ENCODE measurements at places on chromosomes 1 and 21.
A peak's percentile ranks its signal among the peaks of the same experiment; 100 is the strongest.

DNA sequence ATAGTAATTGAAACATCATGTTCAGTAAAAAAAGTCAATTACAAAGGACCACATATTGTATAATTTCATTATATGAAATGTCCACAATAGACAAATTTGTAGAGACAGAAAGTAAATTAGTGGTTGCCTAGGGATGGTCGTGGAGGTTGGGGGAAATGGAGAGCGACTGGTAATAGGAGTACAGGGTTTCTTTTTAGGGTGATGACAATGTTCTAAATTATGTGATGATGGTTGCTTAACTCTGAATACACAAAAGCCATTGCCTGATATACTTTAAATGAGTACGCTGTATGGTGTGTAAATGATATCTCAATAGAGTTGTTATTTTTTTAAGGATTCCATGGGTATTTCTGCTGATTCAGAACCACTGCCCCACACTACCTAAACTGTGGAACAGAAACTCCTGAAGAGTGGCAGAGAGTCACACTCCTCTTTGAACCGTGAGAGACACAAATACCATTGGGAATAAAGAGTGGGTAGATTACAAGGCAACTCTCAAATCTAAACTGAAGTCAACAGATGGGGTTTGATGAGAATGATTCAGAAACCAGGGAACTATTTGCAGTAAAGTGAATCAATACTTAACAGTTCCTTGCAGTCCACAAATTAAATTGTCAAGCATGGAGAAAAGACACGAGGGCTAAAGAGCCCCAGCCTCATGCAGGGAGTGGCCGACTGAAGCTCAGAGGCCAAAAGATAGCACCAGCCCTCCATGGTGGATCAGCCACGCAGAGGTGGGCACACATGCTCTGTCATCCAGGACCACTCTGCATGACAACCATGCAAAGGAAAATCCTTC, 118.0 kb downstream of the CAPN8 start:
- no peak for DNase-seq

GRCh38 chr1:183548116-183548515, 42.1 kb downstream of the NCF2 start:
- DNase-seq = no peak

- no peak for DNase-seq
Measured at GRCh38 chr1:6574025-6574620, 5.7 kb upstream of the ZBTB48 start.

GRCh38 chr1:107487506-107487905, 346.7 kb downstream of the NTNG1 start:
- no peak for DNase-seq

GRCh38 chr1:91696321-91696720, 189.6 kb downstream of the TGFBR3 start:
- DNase-seq = no peak

DNA sequence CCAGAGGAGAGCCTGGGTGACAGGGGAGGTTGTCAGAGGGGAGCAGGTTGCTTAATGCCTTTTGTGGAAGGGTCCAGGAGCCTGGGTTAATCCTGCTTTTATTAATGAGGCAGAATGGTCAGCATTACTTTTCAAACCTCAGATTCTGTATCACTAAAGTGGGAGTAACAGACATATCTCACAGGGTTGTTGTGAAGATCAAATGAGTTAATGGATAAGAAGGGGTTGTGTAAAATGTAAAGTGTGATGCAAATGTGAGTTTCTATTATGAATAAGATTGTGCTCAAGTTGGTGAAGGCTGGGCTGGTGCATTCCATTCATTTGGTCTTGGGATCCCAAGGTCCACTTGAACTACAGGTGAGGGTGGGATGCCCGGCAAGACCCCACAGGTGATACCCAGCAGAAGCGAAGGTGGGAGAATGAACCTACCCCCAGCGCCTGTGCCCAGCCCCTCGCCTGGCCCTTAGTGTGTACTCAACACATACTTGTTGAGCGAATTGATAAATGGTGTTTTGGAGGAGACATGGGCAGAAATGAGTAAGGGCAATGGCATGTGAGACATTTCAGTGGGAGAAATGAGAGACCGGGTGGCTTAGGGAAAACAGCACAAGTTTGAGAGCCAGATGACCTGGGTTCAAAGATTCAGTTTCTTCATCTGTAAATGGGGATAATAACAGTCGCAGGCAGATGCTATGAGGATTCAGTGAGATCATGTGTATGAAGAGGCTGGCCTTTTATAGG, 6.2 kb downstream of the SLC26A9 start:
- no peak for DNase-seq

- DNase-seq = no peak
Measured at GRCh38 chr21:14607262-14607661, 61.1 kb upstream of the SAMSN1 start.

GRCh38 chr1:42966688-42967612, 8.3 kb upstream of the SLC2A1 start:
- no peak for DNase-seq

DNA sequence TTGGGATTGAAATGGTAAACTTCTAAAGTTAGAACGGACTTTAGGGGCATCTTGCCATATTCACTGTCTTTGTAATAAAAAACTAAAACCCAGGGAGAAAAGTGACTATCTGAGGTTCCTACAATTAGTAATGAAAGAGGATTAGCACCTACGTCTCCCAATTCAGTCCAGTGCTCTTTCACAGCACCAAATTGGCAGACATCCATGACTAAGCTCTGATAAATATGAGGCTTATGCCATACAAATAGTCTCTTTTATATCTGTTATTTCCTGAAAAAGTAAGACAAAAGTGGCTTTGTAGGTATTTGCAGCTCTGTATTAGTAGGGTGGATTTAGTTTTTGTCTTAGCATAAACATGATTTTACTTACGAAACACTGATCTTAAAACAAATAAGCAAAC, 315.0 kb upstream of the NRIP1 start:
- no peak for DNase-seq

DNA sequence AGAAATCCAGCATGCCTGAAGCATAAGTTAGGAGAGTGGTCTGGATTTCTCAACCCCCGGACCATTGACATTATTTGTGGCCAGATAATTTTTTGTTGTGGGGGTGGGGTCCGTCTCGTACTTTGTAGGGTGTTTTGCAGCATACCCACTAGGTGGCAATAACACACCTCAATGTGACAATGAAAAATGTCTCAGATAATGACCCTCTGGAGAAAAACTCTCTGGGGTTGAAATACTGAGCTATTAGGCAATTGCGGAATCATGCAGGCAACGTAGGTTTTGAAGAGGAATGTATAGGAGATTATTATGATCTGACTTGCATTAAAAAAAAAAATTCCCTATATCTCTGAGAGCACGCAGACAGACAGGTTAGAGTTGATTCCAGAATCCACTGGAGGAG, 25.3 kb upstream of the RRP15 start:
- no peak for DNase-seq

- DNase-seq = no peak
Measured at GRCh38 chr1:228062812-228063211, 19.7 kb upstream of the ARF1 start.

DNA sequence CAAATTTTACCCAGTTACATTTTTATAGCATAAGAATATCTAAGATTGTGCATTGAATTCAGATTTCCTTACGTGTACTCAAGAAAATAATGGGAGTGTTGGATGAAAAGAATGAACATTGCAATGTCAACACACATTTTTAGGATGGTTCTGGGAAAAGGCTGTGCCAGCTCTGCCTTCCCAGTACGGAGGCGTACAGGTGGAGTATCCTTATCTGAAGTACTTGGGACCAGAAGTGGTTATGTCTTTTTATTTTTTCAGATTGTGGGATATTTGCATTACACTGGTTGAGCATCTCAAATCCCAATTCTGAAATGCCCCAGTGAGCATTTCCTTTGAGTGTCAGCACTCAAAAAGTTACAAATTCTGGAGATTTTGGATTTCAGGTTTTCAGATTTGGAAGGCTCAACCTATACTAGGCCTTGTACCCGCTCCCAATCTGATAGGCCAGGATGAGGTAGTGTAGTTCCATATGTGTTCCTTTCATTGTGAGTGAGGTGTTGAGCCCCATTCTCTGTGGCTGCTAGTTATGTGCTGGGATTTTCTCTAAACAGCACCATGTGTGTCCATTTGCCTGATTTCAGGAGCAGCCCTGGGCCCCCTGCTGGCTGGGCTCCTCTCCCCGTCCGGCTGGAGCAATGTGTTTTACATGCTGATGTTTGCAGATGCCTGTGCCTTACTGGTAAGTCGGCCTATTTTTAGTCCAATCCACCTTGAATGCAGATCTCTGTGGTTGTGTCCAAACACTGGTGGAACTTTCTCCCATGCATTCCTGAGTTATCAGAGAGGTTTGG, 60.8 kb downstream of the SLC37A1 start:
- DNase-seq = no peak

DNA sequence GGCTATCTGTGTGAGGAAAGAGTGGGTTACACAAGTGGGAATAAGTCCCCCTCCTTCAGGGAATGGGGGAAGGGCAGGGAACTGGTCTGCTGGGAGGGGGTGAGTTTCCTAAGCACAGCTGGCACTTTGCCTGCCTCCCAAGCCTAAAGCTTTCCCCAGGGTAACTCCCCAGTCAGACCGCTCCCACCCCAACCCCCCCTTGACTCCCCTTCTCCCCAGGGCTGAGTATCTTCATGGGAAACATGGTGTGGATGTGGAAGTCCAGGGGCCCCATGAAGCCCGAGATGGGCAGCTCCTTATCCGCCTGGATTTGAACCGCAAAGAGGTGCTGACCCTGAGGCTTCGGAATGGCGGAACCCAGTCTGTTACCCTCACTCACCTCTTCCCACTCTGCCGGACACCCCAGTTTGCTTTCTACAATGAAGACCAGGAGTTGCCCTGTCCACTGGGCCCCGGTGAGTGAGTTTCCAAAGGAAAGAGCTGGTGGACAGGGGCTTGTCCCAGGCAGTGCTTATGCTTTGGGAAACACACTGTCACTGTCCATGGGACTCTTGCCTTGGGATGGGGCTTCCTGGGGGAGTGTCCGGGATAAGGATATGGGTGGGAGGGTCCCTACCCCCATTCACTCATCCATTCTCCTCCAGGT, 14.9 kb downstream of the MOV10 start:
- DNase-seq = no peak

- DNase-seq = no peak
Measured at GRCh38 chr1:100921110-100921706, 25.3 kb downstream of the SLC30A7 start.

DNA sequence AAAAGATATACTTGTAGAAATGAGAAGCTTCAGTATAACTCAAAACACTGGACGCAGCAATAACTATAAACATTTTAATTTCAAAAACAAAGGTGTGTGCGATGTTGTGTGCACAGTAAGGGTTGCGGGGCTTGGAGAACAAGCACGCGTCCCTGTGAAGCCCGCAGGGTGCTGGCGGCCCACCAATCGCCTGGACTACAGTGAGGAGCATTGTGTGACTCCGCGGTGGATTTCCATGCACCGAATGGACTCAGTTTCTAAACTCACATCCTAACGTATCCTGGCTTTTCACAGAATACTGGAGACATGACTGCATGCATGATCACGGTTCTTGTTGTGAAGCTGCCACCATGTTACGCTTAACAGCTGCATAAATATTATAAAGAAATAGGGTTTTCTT, 33.0 kb downstream of the NTPCR start:
- DNase-seq = no peak

GRCh38 chr1:192475970-192476369, 99.6 kb upstream of the RGS1 start:
- DNase-seq = no peak

DNA sequence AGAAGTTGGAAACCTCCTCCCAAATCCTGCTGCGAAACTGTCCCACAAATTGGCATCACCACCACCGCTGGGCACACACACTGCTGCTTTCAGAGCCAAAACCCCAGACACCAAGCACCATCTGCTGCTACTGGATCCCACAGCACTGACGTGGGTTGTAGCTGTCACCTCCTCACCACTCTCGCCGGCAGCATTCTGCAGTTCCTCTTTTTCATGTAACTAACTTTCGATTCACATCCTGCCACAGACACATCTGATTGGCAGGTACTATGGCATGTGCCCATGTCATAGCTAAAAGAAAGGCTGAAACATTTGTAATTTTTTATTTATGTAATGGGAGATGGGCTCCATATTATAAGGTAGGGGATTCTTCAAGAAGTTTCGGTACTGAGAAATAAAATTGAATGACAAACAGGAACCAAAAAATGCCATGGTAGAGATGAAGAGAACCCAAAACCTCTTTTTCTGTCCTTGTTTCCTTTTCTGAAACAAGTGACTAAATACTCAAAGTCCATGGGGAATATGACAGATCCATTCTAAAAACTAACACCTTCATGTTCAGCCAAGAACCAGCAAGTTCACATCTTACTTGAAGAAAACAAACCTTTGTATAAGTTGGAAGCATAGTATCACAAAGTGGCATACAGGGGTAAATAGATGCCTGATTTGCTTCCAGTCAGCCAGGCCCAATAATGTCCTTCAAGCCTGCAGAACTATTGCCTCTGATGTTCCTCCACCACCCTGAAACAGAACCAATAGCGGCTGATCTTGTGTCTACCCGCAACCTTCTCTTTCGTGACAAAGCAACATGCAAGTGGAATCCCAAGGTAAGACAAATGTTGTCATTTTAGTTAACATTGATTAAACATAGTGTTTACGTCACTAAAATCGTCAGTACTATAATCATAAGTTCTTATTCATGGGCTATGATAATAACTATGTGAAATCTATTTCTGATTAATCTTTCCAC, 26.6 kb upstream of the RGS13 start:
- peak; percentile 46 for DNase-seq

DNA sequence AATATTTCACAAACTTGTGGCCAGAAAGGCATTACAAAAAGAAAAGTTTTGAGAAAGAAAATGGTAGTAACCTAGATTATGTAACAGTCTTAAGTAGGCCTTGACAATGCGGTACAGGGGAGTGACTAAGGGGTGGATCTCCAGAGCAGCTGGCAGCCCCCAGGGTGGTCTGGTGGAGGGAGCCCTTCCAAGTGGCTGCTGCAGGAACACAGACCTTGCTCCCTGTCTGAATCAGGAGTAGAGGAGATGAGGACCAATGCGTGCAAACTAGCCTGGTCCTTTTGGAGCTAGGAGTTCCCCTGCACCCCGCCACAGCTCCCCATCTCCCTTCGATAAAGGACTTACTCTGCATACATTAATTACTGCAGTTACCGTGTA, 189.0 kb downstream of the NFIA start:
- peak; percentile 21 for DNase-seq

- DNase-seq = peak; percentile 15
Measured at GRCh38 chr1:116847688-116848531, 61.8 kb upstream of the PTGFRN start.

DNA sequence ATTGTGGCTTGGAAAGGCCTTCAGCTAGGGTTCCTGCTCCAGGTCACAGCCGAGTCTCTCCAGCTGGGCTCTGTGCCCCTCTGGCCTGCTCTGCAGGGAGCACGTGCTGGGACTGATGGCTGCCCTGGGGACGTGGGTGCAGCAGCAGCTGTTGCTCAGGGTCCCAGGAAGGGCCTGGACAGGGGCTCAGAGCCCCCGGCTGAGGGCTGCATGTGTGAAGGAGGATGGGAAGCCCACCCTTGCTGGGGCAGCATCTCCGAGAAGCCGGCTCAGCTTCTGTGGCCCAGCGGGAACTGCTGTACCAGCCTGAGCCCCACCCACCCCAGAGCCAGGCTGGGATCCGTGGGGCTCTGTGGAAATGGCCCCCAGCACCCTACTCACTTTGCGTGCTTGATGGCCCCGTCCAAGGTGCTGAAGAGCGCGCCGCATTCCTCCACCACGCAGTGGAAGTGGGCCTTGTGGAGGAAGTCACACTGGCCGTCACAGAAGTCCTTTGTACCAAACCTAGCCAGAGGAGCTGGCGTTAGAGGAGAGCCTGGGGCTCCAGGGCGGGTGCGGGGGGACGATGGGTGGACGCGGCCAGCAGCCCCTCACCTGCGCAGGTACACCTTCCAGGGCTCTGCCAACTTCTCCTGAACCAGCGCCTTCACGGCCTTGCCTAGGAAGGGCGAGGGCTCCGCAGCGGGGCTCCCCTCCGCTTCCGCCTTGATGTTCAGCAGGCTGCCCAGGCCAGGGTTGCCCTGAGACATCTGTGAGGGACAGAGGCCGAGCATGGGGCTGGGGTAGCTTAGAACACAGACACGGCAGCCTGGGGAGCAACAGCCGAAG, 147.5 kb downstream of the CASZ1 start:
- no peak for DNase-seq
